Testis (tissue), 5 donors: ENCODE measurements at places on chromosomes 1 and 21. TPM values are rescaled to one million over a fixed set of nuclear protein-coding genes. Genes with fewer than 3 reads are reported as not detected.

DNA sequence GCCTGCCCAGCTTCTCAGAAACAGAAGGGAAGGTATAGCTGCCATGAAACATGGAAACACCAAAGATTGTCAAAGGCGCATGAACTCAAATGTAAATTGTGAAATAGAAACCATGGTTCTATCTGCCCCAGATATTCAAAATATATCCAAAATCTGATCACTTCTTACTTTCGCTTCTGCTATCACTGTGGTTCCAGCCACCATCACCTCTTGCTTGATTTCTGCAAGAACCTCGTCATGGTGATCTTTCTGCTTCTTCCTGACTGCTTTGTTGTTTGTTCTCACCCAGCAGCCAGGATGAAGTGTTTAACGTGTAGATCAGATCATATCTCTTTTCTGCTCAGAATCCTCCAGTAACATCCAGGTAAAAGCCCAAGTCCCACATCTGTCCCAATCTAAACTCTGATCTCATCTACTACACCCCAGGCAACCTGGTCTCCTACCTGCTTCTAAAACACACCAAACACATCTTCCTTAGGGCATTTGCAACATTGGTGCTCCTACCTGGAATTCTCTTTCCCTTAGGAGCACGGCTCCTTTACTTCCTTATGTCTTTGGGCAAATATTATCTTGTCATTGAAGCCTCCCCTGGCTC, 10.5 kb upstream of the LMO4 start:
- no peaks in the 10 kb centered on the region for H3K36me3 ChIP-seq
- no peaks in the 10 kb centered on the region for H3K4me1 ChIP-seq
- H3K4me3 ChIP-seq, result no peak overlapping the region
- H3K27ac ChIP-seq, result no peak overlapping the region
- DNase-seq, result no peak

The SPRR2G gene
- 1.9 TPM for polyA plus RNA-seq

The GJA4 gene
- polyA plus RNA-seq, result 10.9 TPM

- H3K27me3 ChIP-seq, result no peaks in the 10 kb centered on the region
- H3K36me3 ChIP-seq, result no peaks in the 10 kb centered on the region
- no peak for DNase-seq
- H3K4me3 ChIP-seq, result no peak overlapping the region
- no peak overlapping the region for H3K27ac ChIP-seq
- H3K4me1 ChIP-seq, result no peaks in the 10 kb centered on the region
Measured at GRCh38 chr1:234107416-234108021, 203.0 kb downstream of the SLC35F3 start.

- no peaks in the 10 kb centered on the region for H3K36me3 ChIP-seq
- DNase-seq, result no peak
- no peaks in the 10 kb centered on the region for H3K4me1 ChIP-seq
- H3K27ac ChIP-seq, result no peak overlapping the region
- no peak overlapping the region for H3K4me3 ChIP-seq
Measured at GRCh38 chr1:24903955-24904730, 25.9 kb downstream of the RUNX3 start.

The RYR2 gene
- polyA plus RNA-seq, result 5.4 TPM

- peak overlapping the region; percentile 77 for H3K27ac ChIP-seq
- DNase-seq, result peak; percentile 48
- peaks cover 35% of the 10 kb centered on the region for H3K4me1 ChIP-seq
- no peaks in the 10 kb centered on the region for H3K27me3 ChIP-seq
- no peaks in the 10 kb centered on the region for H3K36me3 ChIP-seq
- no peak overlapping the region for H3K4me3 ChIP-seq
Measured at GRCh38 chr1:168092566-168093355, 44.0 kb downstream of the GPR161 start.

GRCh38 chr1:228897901-228898300, 162.6 kb downstream of the RHOU start:
- no peaks in the 10 kb centered on the region for H3K27me3 ChIP-seq
- no peak for DNase-seq
- H3K36me3 ChIP-seq, result no peaks in the 10 kb centered on the region
- H3K27ac ChIP-seq, result no peak overlapping the region
- no peak overlapping the region for H3K4me3 ChIP-seq
- peaks cover 6% of the 10 kb centered on the region for H3K4me1 ChIP-seq

GRCh38 chr1:185439727-185440415, 122.8 kb upstream of the IVNS1ABP start:
- H3K27me3 ChIP-seq, result no peaks in the 10 kb centered on the region
- H3K36me3 ChIP-seq, result no peaks in the 10 kb centered on the region
- no peak overlapping the region for H3K4me3 ChIP-seq
- H3K4me1 ChIP-seq, result no peaks in the 10 kb centered on the region

- no peaks in the 10 kb centered on the region for H3K36me3 ChIP-seq
- H3K4me3 ChIP-seq, result no peak overlapping the region
- no peak for DNase-seq
- H3K4me1 ChIP-seq, result no peaks in the 10 kb centered on the region
- no peak overlapping the region for H3K27ac ChIP-seq
Measured at GRCh38 chr1:168585937-168586336, 9.5 kb downstream of the XCL1 start.

DNA sequence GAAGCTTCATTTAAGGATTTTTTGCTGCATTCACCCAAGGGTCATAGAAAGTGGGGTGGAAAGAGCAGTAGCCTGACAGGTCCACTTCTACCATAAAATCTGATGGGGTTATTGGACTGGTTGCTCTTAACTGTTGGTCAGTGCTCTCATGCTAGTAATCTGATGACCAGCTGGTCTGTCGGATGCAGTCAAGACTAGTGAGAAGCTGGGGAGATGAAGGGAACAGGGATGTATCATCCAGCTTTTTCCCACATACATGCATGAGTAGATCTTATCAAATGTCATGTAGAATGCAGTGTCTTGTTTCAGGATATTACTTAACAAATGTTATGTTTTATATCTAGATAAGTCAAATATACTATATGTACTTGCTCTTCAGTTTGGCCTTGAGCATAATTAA, 11.1 kb downstream of the ATP1B1 start:
- no peaks in the 10 kb centered on the region for H3K36me3 ChIP-seq
- no peak overlapping the region for H3K27ac ChIP-seq
- no peak for DNase-seq
- no peak overlapping the region for H3K4me3 ChIP-seq
- H3K4me1 ChIP-seq, result peaks cover 22% of the 10 kb centered on the region

DNA sequence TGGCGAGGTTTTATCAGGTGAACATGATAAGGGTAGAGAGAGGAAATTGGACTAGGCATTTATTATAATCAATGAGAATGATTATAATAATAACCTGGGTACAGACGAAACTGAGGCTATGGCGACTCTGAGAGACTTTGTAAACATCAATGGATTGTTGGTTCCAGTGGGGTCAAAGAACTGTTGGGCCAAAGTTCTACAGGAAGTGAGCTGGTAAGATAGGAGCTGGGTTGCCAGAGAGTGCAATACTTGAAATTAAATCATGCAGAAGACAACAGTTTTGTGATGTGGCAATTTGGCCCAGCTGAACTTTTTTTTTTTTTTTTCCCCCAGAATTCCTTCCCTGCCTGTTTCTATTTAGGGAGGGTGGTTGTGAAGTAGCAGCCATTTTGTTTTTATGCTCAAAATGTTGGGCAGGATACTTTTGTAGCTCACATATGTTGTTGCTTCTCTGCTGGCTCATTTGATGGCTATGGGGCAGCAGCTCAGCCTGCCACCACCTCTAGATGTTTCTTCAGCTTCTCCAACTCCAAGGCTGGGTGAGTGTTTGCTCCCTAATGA, 286.5 kb upstream of the B3GALT2 start:
- no peaks in the 10 kb centered on the region for H3K27me3 ChIP-seq
- no peaks in the 10 kb centered on the region for H3K4me1 ChIP-seq
- no peaks in the 10 kb centered on the region for H3K36me3 ChIP-seq
- H3K27ac ChIP-seq, result no peak overlapping the region

The PAPPA2 gene
- polyA plus RNA-seq, result 0.80 TPM

DNA sequence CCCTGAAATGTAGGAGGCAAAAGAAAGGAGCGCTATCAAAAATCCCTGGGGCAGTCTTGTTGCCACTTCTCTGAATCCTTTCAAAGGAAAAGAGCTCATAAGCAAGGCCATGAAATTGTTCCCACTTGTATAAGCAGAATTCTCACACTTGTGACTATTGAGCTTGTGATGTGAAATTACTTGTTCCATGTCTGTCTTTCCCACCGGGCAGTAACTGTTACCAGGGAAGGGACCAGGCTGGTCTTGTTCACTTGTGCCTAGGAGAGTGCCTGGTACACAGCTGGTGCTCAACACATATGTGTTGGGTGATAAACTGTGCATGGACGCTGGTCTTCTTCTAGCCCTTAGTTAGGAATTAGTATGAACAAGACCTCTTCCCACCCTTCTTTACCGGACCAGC, 150.6 kb downstream of the CDC7 start:
- DNase-seq, result no peak
- no peak overlapping the region for H3K4me3 ChIP-seq
- peaks cover 19% of the 10 kb centered on the region for H3K4me1 ChIP-seq

GRCh38 chr1:207990455-207990854, 79.5 kb upstream of the CD34 start:
- no peaks in the 10 kb centered on the region for H3K4me1 ChIP-seq
- no peak overlapping the region for H3K4me3 ChIP-seq
- H3K36me3 ChIP-seq, result no peaks in the 10 kb centered on the region

The SH3D21 gene
- 14.9 TPM for polyA plus RNA-seq

DNA sequence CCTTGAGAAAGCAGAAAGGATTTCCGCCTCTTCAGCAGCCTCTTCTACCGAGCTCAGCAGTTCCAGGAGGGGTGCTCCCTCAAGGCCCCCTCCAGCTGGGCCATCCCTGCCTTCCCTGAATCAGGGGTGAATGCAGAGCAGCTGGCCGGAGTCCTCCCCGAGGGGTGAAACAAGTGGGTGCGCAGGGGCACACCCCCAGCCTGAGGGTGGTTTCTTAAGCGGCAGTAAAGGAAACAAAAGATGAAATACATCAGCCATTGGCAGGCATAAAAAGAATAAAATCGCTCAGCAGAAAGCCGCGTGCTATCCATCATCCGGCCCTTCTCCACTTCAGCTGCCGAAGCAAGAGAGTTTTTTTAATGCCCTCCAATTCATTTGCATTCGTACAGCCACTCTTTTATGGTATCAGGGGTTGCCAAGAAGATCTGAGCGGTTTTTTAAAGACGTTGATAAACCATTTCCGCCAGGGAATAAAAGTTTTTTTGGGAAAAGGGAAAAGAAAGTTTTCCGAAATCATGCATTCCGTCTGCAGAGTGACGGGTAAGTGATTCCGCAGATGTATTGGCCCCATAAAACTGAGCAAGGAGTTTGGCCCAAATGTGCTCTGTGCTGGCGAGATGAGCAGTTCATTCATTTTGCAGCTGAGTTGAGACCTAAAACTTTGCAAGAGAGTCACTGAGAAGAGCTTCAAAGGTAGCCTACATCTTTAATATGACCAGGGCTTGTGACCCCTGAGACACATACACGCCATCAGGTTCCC, 73.7 kb upstream of the ZC3H12A start:
- no peak overlapping the region for H3K4me3 ChIP-seq
- no peak for DNase-seq
- no peaks in the 10 kb centered on the region for H3K4me1 ChIP-seq
- no peaks in the 10 kb centered on the region for H3K36me3 ChIP-seq
- H3K27me3 ChIP-seq, result no peaks in the 10 kb centered on the region
- no peak overlapping the region for H3K27ac ChIP-seq

GRCh38 chr1:154471304-154471703, 30.7 kb upstream of the TDRD10 start:
- no peak overlapping the region for H3K4me3 ChIP-seq
- H3K36me3 ChIP-seq, result no peaks in the 10 kb centered on the region
- no peak for DNase-seq
- H3K4me1 ChIP-seq, result peaks cover 27% of the 10 kb centered on the region
- H3K27me3 ChIP-seq, result no peaks in the 10 kb centered on the region

The CSF1 gene
- 14.2 TPM for polyA plus RNA-seq

The HUNK gene
- 2.1 TPM for polyA plus RNA-seq

DNA sequence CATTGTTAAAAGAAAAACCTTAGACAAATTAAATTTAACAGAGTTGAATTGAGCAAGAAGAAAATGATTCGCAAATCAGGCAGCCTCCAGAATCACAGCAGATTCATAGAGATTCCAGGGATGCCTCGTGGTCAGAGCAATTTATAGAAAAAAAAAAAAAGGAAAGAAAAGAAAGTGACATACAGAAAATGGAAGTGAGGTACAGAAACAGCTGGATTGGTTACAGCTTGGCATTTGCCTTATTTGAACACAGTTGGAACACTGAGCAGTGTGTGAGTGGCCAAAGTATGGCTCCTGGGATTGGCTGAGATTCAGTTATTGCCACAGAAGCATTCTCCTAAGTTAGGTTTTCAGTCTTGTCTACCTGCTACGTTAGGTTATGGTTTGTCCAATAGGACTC, 9.1 kb upstream of the C21orf91 start:
- H3K4me3 ChIP-seq, result no peak overlapping the region
- no peaks in the 10 kb centered on the region for H3K4me1 ChIP-seq
- no peaks in the 10 kb centered on the region for H3K36me3 ChIP-seq
- DNase-seq, result no peak
- H3K27me3 ChIP-seq, result no peaks in the 10 kb centered on the region
- no peak overlapping the region for H3K27ac ChIP-seq

The F3 gene
- 51.6 TPM for polyA plus RNA-seq

The CRNN gene
- not detected for polyA plus RNA-seq

The TCEANC2 gene
- polyA plus RNA-seq, result 14.1 TPM

- no peak overlapping the region for H3K27ac ChIP-seq
- no peaks in the 10 kb centered on the region for H3K27me3 ChIP-seq
- no peaks in the 10 kb centered on the region for H3K4me1 ChIP-seq
- H3K4me3 ChIP-seq, result no peak overlapping the region
- H3K36me3 ChIP-seq, result no peaks in the 10 kb centered on the region
- no peak for DNase-seq
Measured at GRCh38 chr1:160365325-160365724, 1.5 kb upstream of the NHLH1 start.

The HCRTR1 gene
- not detected for polyA plus RNA-seq

GRCh38 chr1:56375326-56375804, 204.0 kb downstream of the PLPP3 start:
- H3K27me3 ChIP-seq, result no peaks in the 10 kb centered on the region
- DNase-seq, result no peak
- H3K27ac ChIP-seq, result no peak overlapping the region

The SCCPDH gene
- polyA plus RNA-seq, result 289 TPM

- H3K27ac ChIP-seq, result no peak overlapping the region
- H3K4me1 ChIP-seq, result no peaks in the 10 kb centered on the region
- DNase-seq, result no peak
- no peaks in the 10 kb centered on the region for H3K27me3 ChIP-seq
- no peaks in the 10 kb centered on the region for H3K36me3 ChIP-seq
- no peak overlapping the region for H3K4me3 ChIP-seq
Measured at GRCh38 chr1:117128323-117129079, 7.0 kb upstream of the TRIM45 start.

GRCh38 chr1:234437423-234438171, 41.4 kb downstream of the TARBP1 start:
- no peak for DNase-seq
- no peaks in the 10 kb centered on the region for H3K36me3 ChIP-seq
- no peak overlapping the region for H3K4me3 ChIP-seq
- H3K27me3 ChIP-seq, result no peaks in the 10 kb centered on the region
